ENCODE measurements at places on chromosomes 11 and 22.

DNA sequence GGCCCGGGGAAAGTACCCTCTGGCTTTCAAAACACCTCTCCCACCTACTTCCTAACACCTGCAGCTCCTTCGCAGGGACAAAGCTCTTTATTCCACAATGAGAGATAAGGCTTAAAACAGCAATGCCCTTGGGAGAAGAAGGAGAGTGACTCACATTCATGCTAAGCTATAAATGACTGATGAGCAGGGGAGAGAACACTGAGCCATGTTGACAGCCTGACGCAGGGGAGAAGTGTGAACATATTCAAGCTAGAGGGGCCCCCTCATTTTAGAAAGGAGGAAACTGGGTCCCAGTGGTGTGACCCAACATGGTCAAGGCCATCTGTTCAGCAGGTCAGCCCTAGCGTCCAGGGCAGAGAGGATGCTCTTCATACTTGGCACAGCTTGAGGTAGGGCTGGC lies 171.8 kb downstream of the DSCAML1 start:
- DNase-seq = no peak

DNA sequence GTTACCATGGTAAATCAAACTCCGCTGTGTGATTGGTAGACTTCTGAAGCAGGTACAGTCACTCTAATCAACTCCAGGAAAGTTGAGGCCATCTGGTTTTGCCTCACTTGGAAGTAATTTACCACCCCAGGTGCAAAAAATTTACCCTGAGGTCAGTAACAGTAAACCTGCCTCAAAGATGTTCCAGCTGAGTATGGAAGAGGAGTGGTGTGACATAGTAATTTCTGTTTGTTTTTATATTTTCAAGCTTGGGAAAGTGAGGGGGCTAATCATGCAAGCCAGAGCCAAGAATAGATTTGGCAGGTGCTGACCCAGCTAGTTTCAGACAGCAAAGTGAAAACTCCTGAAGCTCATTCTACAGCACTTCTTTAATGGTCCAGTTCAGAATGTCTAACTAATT lies 691.6 kb downstream of the NTM start:
- no peak for DNase-seq

- no peak for DNase-seq
Observed at GRCh38 chr11:84022201-84022600, 736.0 kb upstream of the CCDC90B start.

GRCh38 chr11:35658020-35658948 lies 4.3 kb upstream of the TRIM44 start:
- DNase-seq = no peak

DNA sequence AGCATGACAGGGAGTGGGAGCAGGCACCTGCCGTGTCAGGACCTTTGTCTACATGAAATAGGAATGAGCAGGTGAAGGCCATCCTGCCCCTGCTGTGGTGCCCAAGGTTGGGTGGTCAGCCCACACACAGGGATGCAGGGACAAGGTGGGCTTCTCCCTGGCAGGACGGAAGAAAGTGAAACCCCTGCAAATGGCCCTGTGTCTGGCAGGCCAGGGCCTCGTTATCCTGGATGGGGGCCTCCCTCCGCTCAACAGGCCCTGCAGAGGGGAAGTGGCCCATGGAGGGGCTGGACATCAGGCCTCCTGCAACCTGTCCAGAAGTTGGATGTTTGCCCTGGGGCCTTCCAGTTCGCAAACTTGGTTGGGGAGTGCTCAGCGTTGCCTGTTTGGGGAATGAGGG lies 14.9 kb downstream of the TOB2 start:
- no peak for DNase-seq

DNA sequence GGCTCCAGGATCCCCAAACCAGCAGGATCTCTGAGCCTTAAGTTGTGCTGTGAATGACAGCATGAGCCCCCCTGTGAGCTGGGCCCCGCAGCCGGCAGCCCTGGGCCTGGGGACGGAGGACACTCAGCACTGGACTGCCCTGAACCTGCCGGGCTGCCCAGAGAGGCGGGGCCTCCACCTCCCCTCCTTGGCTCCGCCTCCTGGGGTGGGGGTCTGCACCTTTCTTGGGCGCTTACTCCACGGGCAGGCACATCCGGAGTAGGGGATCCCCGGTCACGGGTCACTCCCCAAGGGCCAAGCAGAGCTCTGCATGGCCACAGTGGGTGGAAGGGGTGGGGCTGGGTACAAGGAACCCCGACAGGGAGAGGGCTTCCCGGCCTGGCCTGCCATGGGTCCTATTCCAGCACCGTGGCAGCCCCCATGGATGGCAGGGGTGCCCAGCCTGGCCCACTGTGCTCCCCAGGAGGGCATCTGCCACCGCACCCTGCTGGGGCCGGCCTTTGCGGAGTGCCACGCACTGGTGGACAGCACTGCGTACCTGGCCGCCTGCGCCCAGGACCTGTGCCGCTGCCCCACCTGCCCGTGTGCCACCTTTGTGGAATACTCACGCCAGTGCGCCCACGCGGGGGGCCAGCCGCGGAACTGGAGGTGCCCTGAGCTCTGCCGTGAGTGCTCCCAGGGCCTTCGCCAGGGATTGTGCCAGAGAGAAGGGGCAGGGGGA lies 5.4 kb downstream of the MUC5B start:
- no peak for DNase-seq

DNA sequence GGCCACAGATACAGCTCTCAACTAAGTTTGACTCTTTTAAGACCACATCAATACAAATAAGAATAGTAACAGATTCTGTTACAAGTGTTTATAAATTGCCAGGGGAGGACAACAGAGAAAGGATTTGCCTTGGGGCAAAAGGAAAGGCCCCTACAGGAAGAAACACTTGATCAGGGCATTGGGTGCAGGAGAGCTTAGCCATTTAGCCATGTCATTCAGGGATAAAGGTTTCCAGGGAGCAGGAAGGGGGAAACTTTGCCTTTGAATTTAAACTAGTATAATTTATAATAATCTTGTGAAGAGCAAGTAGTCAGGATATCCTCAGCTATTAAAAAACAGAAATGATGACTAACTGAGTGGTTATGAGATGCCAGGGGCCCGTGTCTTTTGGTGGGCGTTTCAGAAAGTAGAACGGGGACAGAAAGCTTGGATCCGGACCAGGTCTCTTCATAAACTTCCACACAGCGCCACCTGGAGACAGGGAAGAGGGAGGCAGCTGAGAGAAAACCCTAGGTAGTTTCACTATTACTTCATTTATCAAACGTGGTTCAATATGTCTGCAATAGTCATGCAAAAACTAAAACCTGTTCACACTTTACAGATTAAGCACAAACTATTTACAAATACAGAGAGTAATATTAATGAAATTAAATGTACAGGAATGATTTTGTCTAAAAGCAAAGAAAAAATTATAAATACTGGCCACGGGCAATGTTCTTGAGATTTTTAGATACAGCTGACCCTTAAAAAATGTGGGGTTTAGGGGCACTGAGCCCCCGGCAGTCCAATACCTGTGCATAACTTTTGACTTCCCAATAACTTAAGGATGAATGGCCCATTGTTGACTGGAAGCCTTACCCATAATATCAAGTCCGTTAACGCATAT lies 11.0 kb upstream of the SLC5A4 start:
- peak; percentile 63 for DNase-seq
